ENCODE measurements at places on chromosomes 5 and 9.

- DNase-seq: no peak
Measured at GRCh38 chr9:107703651-107704050, 214.1 kb upstream of the KLF4 start.

DNA sequence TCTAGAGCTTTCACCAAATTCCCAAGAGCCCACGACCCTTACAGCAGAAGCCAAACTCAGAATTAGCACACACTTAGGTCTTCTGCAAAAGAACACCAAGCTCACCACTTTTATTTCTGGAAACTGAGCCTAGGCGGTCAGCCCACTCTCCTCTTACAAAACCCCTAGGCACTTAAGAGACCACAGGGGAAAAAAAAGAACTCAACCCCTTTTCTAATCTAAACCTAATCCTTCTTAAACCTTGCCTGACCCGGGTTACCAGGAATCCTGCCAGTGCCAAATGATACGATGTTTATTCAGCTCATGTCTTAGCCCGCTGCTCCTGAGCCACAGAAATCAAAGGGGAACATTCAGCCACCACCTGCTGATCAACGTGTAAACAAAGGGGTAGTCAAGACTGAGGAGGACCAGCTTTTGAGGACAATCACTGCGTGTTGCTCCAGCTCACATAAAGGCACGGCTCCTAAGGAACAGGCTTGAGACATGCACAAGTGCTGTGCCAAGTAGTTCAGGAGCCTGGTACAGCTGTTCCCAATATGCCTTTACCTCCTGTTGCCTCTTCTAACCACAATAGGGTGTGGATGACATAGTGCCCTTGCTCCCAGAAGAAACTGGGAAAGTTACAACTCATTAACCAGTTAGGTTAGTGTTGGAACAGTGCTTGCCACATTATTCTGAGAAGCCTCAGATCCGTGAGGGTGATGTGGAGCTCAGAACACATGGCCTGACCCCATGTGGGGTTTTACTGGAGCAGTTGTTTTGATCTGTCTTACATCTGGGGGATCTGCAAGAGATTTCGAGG lies 49.3 kb downstream of the ZFAND5 start:
- no peak for DNase-seq

DNA sequence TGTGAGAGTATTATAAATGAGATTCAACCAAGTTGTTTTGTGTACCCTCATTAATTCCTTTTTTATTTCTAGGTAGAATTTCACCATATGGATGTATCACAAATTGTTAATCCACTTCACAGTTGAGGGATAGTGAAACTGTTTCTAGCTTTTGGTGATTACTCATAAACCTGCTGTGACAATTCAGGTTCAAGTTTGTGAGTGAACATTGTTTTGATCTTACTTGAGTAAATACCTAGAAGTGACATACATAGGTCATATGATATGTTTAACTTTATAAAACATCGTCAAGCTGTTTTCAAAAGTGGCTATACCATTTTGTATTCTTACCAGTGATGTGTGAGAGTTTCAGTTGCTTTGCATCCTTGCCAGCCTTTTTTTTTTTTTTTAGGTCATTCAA lies 112.9 kb downstream of the CAMK4 start:
- DNase-seq: no peak

- DNase-seq: no peak
Measured at GRCh38 chr5:98639274-98639673, 134.2 kb upstream of the RGMB start.

GRCh38 chr5:51194671-51195070 lies 188.6 kb upstream of the ISL1 start:
- no peak for DNase-seq

DNA sequence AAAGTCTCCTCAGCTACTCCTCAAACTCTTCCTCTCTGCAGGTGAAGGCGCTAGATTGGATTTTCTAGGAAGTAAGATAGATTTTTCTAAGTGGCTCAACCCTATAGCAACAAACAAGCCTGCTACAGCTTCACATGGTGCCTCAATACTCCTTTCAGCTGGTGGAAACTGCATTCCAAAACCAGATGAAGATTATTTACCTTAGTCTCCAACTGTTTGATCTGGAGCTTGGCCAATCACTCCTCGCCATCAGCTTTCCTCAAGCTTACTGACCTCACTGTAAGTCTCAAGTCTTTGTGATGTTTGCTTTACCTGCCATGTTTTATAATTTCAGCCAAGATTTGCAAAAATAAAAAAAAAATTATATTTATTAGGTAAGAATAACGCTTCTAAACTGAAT lies 622.4 kb downstream of the CHSY3 start:
- DNase-seq: no peak

GRCh38 chr9:87259543-87260518 lies 237.8 kb upstream of the DAPK1 start:
- no peak for DNase-seq

- DNase-seq: no peak
Measured at GRCh38 chr5:38590838-38591522, 34.5 kb upstream of the LIFR start.

GRCh38 chr5:138620663-138621224 lies 45.5 kb upstream of the HSPA9 start:
- no peak for DNase-seq

GRCh38 chr5:134576386-134577021 lies 51.0 kb downstream of the JADE2 start:
- DNase-seq: no peak

DNA sequence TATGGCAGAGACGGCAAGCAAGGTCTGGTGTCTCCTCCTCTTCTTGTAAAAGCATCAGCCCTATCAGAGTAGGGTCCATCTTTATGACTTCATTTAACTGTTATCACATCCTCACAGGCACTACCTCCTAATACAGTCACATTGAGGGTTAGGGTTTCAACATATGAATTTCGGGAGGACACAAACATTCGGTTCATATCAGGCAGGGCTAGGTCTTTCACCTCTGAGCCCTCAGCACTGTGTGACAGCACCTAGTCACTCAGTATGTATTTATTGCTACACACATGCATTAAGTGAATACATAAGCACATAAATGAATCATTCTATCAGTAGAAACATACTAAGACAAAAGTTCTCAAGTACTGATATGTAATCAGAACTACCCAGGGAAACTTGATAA lies 9.4 kb upstream of the BTF3 start:
- no peak for DNase-seq

DNA sequence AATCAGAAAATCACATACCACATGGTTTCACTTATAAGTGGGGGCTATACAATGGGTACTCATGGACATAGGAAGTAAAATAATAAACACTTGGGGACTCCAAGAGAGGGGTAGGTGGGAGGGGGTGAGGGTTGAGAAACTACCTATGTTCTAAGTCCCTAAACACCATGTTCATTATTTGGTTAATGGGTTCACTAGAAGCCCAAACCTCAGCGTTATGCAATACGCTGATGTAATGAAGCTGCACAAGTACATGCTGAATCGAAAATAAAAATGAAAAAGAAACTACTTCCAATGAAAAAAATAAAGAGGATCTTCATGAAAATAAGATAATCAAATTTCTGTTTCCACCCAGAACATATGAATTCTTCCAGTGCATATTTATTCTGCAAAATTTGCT lies 208.5 kb downstream of the TMEM161B start:
- no peak for DNase-seq

GRCh38 chr5:172010278-172010677 lies 3.8 kb upstream of the FBXW11 start:
- no peak for DNase-seq

DNA sequence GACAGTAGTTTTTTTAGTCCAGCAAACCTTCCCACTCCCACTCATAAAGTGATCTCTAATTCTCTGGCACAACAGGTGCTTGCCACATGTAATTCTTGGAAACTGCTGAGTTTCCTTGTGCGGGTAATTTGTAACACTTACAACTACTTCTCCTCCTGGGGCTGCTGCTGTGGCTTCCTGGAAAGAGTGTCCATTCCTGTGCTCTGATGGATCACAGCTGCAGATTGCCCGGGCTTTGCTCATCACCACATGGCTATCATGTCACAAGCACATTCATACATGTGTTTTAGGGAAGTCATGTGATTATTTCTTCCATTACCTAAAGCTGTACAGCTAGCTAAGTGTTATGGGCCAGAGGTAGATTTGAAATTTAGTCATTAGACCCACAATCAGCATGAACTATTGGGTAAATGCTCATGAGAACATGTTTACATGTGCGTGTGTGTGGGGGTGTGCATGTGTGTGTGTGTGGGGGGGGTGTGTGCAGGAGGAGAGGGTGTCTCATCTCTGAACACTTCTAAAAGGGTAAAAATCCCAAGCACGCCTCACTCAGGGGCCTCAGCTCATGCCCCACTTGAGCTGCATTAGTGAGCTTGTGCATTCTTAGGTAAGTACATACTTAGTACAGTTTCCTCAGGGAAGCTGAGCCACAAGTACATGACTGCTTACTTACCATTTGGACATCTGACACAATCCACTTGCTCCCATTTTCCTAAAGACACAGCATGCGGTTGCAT lies 118.1 kb upstream of the CCDC112 start:
- no peak for DNase-seq

DNA sequence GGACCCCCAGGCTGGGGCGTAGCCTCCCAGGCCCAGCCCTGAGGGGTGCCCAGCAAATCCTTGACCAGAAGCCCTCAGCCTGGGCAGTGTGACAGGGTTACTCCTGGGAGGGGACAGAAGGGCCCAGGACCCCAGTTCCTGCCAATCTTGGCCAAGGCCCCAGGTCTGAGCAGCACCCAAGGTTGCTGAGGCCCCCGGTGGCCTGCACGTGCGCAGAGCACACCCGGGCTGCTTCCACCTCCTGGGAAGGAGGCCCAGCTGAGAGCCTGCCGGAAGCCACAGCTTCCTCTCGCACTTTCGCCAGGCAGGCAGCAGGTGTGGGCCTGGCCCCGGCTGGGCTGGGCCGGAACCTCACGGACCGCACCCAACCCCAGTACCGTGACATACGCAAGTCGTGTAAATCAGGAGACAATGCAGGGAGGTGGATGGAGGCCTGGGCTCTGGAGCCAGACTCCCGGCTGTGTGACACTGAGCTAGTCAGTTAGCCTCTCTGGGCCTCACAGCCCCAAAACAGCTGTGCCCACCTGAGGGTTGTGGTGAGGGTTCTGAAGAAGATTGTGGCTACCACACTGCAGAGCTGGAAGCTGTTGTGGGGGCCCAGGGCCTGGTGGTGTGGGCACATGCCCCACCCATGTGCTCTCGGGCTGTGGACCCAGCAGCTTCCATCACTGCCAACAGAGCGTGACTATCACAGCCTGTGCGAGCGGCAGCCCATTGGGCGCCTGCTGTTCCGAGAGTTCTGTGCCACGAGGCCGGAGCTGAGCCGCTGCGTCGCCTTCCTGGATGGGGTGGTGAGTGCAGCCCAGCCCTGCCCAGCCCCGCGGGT lies 5.1 kb downstream of the GRK6 start:
- DNase-seq: peak; percentile 39

GRCh38 chr5:1973391-1974013 lies 90.8 kb upstream of the IRX4 start:
- no peak for DNase-seq

DNA sequence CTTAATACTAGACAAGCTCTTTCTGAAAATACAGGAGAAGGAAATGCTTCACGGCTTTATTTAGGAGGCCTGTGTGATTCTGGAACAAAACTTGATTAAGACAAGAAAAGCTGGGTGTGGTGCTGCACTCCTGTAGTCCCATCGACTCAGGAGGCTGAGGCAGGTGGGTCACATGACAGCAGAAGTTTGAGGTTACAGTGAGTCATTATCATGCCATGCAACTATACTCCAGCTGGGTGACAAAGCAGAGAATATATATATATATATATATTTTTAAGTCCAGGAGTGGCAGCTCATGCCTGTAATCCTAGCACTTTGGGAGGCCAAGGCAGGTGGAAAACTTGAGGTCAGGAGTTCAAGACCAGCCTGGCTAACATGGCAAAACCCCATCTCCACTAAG lies 33.1 kb upstream of the SPIN1 start:
- no peak for DNase-seq

DNA sequence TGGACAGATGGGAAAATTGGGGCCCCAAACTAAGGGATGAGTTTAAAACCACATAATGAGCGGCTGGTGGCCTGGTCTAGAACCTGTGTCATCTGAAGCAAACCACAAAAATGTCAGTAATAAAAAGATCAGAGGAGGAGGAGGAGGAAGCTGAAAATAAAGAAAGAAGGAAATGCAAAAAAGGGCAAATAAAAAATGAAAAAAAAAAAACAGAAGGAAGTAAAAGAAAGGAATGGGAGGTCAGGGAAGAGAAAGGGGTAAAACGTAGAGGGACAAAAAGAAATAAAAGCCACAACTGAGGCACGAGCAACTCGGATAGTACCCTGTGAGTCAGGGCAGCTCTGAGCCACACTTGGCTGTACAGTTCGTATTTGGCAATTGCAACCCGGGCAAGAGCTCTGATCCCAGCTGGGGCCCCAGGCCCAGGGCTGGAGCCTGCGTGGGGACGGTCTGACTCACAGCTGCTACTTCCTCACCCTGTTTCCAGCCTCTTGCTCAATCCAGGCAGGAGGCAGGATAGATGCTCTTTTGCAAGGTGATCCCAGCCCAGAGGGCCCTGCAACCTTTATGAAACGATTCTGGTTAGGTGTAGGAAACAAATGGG lies 137.9 kb upstream of the TRIM32 start:
- no peak for DNase-seq

DNA sequence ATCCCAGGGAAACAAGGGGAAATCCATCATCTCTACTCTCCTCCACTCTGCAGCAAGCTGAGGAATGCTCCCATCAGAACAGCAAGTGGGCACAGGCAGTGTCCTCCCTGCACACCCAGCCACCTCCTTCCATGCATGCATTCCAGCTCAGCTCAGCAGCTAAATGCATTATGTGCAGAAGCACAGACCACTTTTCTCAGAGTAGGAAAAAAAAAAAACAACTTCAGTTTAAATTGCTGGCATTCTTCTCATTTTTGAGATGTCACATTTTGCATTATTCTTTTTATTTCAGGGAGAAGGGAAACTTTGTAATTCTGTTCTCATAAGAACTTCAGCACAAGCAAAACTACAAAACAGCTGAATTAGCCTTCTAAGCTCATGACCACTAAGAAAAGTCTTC lies 312.2 kb downstream of the SEMA5A start:
- DNase-seq: no peak

DNA sequence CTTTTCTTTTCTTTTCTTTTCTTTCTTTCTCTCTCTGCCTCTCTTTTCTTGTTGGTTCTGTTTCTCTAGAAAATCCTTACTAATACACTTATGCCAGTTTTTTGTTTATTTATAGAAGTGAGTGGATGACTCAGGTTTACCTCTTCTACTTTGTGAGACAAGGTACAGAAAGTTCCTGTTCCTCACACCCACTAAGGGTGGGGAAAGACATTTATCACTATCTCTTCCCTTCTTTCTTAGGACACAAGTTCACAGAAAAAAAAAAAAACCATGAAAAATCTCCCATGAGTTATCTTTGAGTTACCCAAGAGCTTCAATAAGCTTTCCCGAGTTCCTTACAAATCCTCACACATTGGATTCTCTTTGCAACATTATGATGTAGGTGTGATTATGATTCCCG lies 60.9 kb upstream of the CD180 start:
- no peak for DNase-seq
